ENCODE measurements at places on chromosomes 6 and 20.

DNA sequence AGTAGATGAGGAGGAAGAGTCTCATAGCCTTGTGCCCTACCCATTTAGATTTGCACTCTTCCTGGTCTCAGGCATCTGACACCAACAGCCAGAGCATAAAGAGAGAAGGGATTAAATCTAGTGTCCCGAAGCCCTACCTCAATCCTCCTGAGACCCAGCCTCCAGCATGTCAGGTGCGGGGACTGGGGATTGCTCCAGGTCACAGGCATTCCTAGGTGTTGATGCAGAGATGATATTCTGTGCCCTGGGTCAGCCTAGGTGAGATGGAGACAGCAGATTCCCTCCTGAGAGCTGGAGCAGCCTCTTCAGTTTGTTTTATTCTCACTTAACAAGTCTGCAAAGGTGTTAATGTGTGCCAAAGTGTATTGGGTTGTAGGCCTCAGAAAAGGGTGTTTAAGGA is 89.8 kb downstream of the ANKRD6 start:
- no peak for DNase-seq

GRCh38 chr20:51553897-51554486 is 11.5 kb upstream of the NFATC2 start:
- DNase-seq: no peak

GRCh38 chr6:91435630-91436029 is 848.8 kb upstream of the MAP3K7 start:
- no peak for DNase-seq

DNA sequence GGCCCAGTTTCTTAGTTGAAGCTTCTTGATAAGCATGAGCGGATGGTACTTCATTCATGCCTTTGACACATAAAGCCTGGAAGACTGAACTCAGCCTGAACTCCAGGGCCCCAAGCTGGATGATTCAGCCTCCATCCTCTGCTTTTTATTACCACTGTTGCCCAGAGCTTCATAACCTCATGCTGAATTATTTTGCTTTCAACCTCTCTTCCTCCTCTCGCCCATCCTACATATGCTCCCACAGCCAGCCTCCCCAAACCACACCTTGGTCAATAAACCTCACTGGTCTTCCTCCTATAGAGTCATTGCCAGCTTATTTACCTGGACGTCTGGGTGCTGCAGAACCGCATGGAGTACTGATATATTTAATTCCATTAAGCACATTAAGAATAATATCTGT is 59.4 kb downstream of the SLC35B3 start:
- no peak for DNase-seq

DNA sequence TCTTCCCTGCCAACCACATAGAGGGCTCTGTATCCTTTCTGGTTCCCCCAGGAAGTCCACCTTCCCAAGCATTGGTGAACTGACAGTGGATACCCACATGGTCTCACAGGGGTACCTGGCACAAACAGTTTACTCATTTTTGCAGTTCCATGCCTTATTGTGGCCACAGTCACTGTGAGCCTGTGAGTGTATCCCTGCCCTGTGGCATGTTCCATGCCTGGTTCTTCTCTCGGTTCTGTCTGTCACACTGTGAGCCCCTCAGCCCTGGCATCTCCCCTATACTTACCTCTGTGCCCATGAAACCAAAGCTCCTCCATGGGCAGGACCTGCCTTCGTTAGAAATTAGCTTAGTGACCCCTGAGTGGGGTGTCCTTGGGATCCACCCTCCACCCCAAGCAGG is 107.8 kb downstream of the TOX2 start:
- DNase-seq: no peak

GRCh38 chr20:17501701-17502100 is 29.5 kb downstream of the BFSP1 start:
- no peak for DNase-seq

DNA sequence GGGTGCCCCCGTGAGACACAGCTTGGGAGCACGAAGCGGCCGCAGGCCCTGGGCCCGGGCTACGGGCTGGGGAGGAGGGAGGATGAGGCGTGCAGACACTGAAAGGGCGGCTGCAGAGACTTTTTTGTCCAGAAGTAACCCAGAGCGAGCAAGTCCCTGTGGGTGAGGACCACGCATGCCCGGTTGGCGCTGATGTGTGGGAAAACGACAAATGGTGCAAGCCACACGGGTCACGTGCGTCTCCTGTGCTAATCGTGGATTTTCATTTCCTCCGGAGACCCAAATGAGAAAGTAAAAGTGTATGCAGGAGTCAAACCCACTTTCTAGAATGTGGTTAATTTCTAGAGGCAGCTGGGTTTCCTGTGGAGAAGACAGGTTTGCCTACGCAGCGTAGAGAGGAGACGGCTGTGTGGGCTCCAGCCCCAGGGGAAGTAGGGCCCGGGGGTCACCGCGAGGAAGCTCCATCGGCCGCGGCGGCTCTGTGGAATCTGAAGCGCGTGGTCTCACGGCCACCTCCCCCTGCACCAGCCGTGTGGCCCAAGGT is 19.0 kb downstream of the DLL1 start:
- DNase-seq: no peak

DNA sequence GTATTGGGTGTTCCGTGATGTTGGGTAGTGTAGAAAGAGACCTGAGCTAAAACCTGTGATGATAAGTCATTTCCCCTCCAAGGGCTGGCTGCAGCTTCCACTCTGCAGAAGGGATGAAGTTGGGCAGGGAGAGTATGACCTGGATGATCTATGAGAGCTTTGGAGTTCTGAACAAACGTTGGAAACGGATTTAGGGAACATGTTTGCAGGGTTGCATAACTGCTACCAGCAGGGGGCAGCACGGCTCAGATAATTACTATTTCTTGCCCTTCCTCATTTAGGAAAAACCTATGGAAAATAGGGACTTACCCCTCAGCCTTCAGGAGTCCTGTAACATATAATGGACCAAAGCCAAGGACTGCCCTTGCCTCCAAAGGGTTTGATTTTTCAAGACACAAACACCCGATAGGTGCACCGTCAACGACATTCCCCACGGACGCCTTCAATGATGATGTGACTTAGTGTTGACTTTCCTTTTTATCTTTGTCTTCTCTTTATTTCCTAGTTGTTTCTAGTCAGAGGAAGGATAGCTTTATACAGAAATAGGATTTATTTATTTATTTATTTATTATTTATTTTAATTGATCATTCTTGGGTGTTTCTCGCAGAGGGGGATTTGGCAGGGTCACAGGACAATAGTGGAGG is 164.9 kb upstream of the SASH1 start:
- DNase-seq: no peak

- no peak for DNase-seq
Observed at GRCh38 chr6:152948150-152948768, 34.6 kb downstream of the FBXO5 start.

GRCh38 chr20:1528811-1529210 is 28.7 kb downstream of the SIRPD start:
- no peak for DNase-seq

DNA sequence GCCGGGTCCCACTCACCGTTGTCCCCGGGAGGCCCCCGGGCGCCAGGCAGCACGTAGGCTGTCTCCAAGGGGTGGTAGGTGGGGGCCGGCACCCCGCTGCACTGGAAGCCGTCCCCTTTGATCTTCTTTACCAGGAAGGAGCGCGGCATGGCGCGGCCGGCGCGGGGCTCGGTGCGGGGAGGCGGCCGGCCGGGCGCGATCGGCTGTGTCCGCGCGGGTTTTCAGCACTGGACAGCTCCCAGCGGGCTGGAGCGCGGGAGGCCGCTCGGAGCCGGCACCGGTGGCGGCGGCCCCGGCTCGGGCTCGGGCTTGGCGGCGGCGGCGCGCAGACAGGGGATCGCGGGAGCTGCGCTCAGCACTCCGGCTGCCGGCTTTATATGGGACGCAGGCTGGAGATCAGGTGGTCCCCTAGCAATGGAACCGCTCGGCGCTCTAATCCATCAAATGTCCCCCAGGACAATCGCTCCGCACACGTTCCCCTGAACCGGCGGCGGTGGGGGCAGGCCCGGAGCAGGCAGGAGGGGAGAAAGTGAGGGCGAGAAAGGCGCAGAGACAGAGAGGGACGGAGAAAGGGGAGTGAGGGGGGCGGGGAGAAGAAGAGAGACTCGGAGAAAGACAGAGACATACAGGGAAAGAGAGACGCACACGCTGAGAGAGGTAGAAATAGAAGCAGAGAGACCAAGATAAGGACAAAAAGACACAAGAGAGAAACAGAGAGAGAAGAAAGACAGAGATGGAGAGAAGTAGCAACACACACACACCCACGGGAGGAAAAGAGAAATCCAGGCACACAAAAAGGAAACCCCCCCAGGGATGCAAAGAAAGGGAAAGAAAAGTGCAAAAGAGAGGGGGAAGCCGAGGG is at the start of gene SCRT2:
Gene SCRT2, minus strand, starts transcription at position 350 of the 862 bp plus-strand sequence. Its CDS starts 201 bp downstream, at position 149.
- peak; percentile 36 for DNase-seq

DNA sequence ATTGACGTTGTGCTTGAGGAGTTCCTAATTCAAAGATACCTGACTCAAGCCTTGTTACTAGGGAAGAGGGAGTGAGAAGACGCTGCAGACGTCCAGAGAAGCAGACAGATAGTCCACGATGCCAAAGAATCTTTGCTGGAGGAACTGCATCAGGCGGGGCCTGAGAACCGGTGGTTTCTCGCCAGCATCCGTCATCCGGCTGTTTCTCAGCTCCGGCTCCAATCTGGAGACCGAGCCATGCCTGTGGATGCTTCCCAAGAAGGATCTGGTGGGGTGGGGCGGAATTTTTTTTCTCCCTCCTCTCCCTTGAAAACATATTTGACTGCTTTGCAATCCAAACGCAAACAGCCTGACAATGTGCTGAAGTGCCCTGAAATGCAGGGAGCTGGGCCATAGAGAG is 125.8 kb upstream of the SRSF6 start:
- DNase-seq: no peak

- no peak for DNase-seq
Observed at GRCh38 chr20:48265791-48266190, 480.5 kb upstream of the SULF2 start.

DNA sequence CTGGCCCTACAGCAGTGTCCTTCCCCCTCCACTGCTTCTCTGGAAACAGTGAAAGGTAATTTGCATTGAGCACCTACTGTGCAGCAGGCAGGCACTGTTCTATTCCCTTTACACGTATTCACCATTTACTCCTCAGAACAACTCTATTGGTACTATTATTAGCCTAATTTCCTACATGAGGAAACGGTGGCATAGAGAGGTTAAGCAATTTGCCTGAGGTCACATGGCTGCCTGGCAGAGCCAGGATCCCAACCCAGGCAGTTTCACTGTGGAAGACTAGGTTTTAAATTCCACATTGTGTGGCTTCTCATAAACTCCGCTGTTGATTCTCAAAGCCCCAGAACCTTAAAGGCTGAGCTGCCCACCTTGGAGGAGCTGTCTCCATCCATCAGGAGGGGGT is 72.7 kb downstream of the CLIC5 start:
- DNase-seq: no peak

- no peak for DNase-seq
Observed at GRCh38 chr6:18842534-18842933, 455.4 kb downstream of the RNF144B start.

DNA sequence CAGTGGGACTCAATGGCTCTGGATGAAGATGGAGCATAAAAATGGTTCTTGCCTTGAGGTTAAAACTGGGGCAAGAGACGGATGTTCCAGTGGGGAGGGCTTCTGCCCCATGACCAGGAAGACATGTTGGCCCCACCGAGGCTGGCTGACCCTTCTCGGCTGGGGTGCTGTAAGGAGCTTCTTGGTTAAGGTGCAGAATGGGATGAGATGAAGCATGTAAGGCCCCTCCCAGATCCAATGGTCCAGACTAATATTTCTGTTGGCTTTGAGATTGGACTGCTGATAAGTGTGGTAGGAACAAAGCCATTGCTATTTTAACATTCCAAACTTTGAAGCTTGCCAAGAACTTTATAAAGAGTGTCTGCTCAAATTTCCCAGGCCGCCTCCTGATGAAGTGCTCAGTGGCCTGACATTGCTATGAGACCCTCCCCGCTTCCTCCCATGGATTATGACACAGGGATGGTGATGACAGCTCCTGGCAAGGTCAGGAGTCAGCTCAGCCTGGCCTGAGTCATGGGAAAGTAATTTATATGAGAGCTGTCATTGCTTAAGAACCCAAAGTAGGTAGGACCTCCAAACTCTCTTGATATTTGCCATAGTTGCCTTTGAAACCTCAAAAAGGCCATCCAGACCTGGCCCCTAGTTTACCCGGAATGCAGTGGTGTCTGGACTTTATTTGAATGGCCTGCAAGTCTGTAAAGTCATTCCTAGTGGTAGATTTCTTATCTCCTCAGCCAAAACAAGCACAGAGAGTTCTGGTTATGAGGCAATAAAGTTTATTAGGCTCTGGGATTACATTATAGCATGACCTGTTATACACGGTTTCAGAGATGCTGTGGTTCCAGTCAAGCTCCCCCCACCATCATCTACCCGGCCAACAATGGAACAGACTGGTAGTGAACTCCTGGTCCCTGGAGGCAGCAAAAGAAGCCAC is 55.2 kb downstream of the TGM2 start:
- no peak for DNase-seq

DNA sequence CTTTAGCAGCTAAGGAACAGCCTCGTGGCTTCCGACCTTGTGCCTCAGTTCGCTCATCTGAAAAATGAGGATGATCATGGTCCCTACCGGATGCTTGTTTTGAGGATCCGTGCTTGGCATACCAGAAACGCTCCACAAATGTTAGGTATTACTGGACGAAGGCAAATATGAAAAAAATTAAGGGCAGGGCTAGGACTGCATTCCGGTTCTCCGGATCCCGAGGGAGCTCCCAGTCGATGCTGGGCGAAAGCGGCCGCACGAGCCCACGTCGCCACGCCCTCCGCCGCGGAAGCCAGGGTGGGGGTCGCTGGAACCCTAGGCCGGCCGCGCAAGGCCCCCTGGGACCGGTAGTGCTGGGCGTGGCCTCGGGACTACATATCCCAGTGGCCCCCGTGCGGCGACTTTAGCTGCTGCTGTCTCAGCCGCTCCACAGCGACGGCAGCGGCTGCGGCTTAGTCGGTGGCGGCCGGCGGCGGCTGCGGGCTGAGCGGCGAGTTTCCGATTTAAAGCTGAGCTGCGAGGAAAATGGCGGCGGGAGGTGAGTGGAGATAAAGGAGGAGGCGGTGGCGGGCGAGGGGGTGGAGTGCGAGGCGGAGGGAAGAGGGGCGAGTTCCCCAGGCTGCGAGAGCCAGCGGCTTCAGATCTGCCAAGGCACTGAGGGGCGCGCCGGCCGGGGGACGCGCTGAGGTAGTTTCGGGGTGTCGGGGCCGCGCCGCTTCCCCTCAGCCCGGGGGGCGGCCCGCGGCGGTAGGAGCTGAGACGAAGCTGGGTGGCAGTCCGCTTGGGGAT is at the start of gene NCOA3:
Gene NCOA3, plus strand, starts transcription at position 406 of the 789 bp plus-strand sequence. CDS start 120,361 bp downstream, outside the sequence.
- DNase-seq: peak; percentile 87

GRCh38 chr20:60255866-60256265 is 297.6 kb downstream of the CDH26 start:
- DNase-seq: no peak

DNA sequence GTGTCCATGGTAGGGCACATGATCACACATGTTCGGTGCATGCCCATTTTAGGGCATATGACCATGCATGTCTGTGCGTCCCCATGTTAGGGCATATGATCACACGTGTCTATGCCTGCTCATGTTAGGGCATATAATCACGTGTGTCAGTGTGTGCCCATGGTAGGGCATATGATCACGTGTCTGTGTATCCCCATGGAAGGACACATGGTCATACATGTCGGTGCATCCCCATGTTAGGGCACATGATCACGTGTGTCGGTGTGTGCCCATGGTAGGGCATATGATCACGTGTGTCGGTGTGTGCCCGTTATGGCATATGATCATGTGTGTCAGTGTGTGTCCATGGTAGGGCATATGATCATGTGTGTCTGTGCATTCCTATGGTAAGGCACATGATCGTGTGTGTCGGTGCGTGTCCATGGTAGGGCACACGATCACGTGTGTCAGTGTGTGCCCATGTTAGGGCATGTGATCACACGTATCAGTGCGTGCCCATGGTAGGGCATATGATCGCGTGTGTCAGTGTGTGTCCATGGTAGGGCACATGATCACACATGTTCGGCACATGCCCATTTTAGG is 30.6 kb downstream of the YTHDF1 start:
- DNase-seq: no peak
